Foreskin fibroblast (primary cell): ENCODE measurements at places on chromosomes 2 and 18.

- DNase-seq: no peak
Observed at GRCh38 chr18:55763298-55763697, 175.3 kb upstream of the TCF4 start.

GRCh38 chr2:226905718-226906117, 69.9 kb downstream of the RHBDD1 start:
- DNase-seq: no peak

GRCh38 chr2:39385172-39385571, 51.9 kb downstream of the MAP4K3 start:
- DNase-seq: no peak

DNA sequence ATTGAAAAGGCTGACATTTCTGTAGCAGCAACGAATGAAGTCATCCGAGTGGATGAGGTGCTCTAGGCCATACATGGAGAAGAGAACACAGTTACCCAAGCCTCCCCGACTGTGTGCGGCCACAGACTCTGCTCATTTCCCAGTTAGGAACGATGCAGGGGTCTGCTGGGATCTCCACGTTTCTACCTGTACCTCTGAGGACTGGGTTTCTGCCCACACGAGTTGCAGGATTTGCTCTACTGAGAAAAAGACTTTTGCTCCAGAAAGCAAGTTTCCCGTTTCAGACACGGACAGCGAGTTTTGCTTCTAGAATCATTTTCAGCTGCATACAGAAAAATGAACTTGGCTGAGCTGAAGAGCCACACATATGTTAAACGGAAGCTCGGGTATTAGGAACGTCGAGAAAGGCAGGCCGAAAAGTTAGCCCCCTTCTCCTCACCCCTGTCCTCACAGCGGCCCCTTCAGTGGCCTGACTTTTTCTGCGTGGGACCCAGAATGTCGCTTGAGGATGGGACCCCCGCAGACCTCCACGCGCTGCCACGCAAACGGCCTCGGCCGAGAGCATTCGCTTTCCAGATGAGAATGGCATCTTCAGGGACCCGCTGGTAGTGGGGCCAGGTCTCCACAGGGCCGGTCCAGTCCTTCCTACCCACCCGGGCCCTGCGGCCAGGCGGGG, 582 bp upstream of the RAB31 start:
- no peak for DNase-seq

DNA sequence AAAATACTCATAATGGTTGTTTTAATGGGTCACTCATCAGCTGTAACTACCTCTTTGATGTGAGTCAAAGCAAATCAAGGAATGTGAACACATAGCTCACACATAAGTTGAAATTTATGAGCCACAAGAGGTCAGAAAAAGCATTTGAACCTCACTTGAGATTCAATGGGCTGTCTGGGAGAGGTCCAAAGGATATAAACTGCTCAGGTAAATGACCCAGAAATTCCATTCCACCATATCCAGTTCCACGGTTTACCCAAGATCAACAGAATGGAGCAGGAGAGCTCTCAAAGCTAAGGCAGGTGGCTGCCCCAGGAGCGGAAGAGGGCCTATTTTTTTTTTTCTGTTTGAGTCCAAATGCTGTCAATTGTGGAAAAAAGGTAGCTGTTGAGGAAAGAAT, 464.1 kb downstream of the TNS1 start:
- no peak for DNase-seq

GRCh38 chr18:9209279-9209678, 72.7 kb downstream of the ANKRD12 start:
- DNase-seq: peak; percentile 8

DNA sequence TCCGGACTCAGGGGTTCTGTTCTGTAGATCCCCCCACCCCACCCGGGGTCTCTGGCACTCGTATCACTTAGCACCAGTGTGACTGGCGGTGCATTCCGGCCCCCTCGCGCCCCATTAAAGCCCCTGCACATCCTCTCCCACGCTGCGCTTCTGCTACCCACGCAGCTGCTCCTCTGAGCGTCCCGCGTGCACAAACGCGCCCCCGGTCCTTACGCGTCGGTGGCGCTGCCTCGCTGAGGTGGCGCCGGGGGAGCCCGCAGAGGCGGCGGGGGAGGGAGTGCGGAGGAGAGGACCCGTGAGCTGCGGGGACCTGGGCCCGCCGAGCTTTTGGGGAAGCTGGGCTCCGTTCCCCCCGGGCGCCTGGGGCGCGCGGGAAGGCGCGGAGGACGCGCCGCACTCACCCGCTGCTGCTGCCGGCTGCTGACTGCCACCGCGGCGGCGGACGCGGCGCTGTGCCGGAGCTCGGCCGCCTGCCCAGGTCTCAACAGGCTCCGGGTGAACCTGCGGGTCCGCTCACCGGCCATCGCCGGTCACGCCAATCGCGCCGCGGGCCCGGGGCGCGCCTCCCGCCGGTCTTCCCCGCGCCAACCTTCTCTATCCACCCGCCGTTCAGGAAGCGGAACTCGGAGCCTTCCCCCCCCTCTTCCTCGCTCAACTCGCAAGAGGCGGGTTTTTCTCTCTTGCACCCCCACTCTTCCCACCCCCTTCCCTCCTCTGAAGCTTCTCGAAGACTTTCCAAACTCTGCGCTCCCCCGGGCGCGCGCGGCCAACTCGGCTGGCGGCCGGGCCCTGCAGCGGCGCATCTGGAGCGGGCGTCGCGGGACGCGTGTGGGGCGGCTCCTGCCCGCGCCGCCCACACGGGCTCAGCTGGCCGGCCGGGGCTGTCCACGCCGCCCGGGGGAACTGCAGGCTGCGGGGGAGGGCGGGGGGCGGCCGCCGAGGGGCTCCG, at the start of gene DOCK10:
Gene DOCK10 (minus strand): TSS at position 618 of the 949 bp plus-strand sequence. CDS start 94 bp downstream, at position 524.
- DNase-seq: peak; percentile 44

GRCh38 chr2:84131278-84131830, 327.7 kb downstream of the SUCLG1 start:
- DNase-seq: no peak

GRCh38 chr2:144372410-144373080, 147.4 kb downstream of the ZEB2 start:
- DNase-seq: peak; percentile 41

DNA sequence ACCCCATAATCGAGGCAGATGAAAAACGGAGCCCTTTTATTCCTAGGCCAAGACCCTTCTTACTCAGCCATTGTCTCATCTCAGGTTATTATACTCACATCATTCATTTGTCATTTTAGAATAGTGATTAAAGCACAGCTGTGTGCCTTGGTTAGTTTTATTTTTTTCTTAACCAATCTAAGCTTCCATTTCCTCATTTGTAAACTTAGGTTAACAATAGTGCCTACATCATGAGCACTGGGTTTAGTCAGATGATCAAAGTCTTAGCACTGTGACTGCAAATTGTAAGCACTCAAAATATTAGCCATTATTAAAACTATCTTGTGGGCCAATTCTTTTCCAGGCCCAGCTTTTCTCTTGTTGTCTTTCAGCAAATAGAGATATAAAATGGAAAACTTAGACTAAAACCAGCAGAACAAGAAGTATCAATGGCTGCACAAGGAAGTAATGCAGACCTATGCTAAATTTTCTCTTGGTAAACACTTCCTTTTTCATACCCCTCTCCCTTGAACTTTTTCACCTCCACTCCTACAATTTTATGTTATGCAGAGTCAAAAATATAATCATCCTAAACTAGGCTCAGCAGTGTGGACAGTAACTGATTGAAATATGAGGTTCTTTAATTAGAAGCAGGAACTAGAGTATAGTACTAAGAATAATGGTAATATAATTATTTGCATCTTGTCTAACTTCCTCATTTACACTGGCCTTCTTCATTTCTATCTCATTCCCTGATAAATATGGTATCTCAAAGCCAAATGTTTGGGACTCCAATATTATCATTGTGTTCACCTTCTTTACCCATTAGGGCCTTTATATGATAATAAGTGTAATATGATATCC, 21.5 kb upstream of the GALNT3 start:
- DNase-seq: no peak

GRCh38 chr2:45394216-45394615, 216.9 kb downstream of the SRBD1 start:
- no peak for DNase-seq

- no peak for DNase-seq
Observed at GRCh38 chr2:47039489-47039870, 115.6 kb downstream of the STPG4 start.

GRCh38 chr2:61763605-61764034, 90.2 kb downstream of the FAM161A start:
- DNase-seq: peak; percentile 88

- peak; percentile 88 for DNase-seq
Observed at GRCh38 chr2:189163889-189164288, 15.7 kb downstream of the COL5A2 start.

- no peak for DNase-seq
Observed at GRCh38 chr2:96838345-96839292, 5.2 kb downstream of the ANKRD23 start.

DNA sequence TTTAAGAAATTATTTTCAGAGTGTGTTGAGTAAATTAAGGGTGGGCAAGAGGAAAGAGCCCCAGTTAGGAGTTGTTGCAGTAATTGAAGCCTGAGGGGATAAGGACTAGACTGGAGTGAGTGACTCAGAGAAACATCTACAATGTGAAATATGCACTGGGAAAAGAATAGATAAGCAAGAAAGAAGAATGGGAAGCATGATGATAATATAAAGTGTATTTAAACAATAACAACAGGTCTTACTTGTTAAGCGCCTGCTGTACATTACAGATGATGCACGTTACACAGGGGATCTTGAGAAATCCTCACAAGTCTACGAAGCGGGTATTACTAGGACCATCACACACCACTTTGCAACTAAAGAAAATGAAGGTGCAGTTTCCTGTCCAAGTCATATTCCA, 73.6 kb upstream of the STK17B start:
- no peak for DNase-seq

GRCh38 chr2:160558531-160558930, 64.9 kb upstream of the RBMS1 start:
- DNase-seq: no peak

GRCh38 chr2:55961318-55961911, 37.8 kb upstream of the EFEMP1 start:
- DNase-seq: peak; percentile 28

GRCh38 chr18:46639386-46639785, 17.6 kb downstream of the LOXHD1 start:
- DNase-seq: no peak

- peak; percentile 52 for DNase-seq
Observed at GRCh38 chr2:12504443-12504842, 212.3 kb upstream of the TRIB2 start.

- no peak for DNase-seq
Observed at GRCh38 chr18:9353596-9353995, 19.0 kb downstream of the TWSG1 start.

DNA sequence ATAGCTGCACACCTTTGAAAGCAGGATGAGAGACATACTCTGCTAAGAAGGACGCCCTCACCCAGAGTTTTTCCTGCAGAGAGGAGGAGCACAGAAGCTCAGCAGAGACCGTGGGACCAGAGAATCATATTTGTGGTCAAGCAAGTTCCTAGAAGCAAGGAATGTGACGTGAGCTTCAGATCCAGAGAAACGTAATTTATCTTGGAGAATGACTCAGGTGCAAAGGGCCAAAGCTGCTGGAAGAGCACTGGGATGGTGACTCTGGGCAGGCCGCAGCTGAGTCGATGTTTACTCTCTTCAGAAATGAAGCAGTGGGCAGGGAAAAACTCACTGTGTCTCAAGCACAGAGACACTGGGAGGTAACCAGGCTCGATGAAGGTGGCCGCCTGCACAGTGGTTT, 50.1 kb upstream of the IGFBP2 start:
- no peak for DNase-seq

- DNase-seq: no peak
Observed at GRCh38 chr2:41937464-41937906, 110.3 kb upstream of the PKDCC start.

DNA sequence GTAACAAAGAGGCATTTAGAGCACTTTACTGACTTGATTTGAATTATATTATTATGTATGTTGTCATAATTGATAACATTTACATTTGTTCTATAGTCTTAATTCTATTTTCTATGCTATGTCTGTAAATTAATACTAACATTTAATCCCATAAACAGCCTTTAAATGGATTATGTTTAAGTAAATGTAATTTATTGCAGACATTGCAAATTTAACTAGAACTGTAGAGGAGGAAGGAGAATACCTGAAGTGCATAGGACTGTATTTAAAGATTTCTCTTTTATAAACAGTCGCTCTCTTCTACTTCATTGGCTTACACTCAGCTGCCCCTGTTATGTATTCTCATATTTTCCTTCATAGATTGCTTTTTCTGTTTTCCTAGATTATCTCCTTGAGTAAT, 92.4 kb downstream of the SPAG16 start:
- DNase-seq: no peak

- no peak for DNase-seq
Observed at GRCh38 chr2:26617588-26618083, 23.5 kb downstream of the CIB4 start.

GRCh38 chr2:118417406-118418120, 329.3 kb downstream of the INSIG2 start:
- peak; percentile 81 for DNase-seq

- no peak for DNase-seq
Observed at GRCh38 chr2:8605351-8606065, 76.3 kb upstream of the ID2 start.

GRCh38 chr2:240465268-240465764, 29.9 kb downstream of the GPC1 start:
- DNase-seq: no peak
